Epithelial cell of alveolus of lung (primary cell): ENCODE measurements at places on chromosomes 5 and 9. TPM values are rescaled to one million over a fixed set of nuclear protein-coding genes. Genes with fewer than 3 reads are reported as not detected.

The OBP2B gene
- not detected in 2 replicates for total RNA-seq

The CYLC2 gene
- total RNA-seq = not detected in 2 replicates

The CDKN2B gene
- total RNA-seq = 1.2 and 42.5 TPM in 2 replicates

The LRRC70 gene
- total RNA-seq = 0.24 and 0.26 TPM in 2 replicates

The CDH9 gene
- 0.13 TPM in 1 of 2 replicates, not detected in the other for total RNA-seq

The SH3PXD2B gene
- total RNA-seq = 30.8 and 33.9 TPM in 2 replicates
